ENCODE measurements at places on chromosomes 7 and 10. TPM values are rescaled to one million over a fixed set of nuclear protein-coding genes. Genes with fewer than 3 reads are reported as not detected.
A peak's percentile ranks its signal among the peaks of the same experiment; 100 is the strongest.

The HTR5A gene
- total RNA-seq, result not detected

- H3K4me3 ChIP-seq, result no peak overlapping the region
- H3K36me3 ChIP-seq, result no peaks in the 10 kb centered on the region
- peak overlapping the region; percentile 86 for H3K27ac ChIP-seq
Measured at GRCh38 chr10:119306514-119306951, 99.2 kb downstream of the GRK5 start.

GRCh38 chr7:137597856-137598255 lies 248.9 kb downstream of the DGKI start:
- no peaks in the 10 kb centered on the region for H3K27me3 ChIP-seq
- no peak overlapping the region for H3K27ac ChIP-seq
- no peak for DNase-seq
- no peaks in the 10 kb centered on the region for H3K36me3 ChIP-seq
- H3K4me3 ChIP-seq, result no peak overlapping the region

DNA sequence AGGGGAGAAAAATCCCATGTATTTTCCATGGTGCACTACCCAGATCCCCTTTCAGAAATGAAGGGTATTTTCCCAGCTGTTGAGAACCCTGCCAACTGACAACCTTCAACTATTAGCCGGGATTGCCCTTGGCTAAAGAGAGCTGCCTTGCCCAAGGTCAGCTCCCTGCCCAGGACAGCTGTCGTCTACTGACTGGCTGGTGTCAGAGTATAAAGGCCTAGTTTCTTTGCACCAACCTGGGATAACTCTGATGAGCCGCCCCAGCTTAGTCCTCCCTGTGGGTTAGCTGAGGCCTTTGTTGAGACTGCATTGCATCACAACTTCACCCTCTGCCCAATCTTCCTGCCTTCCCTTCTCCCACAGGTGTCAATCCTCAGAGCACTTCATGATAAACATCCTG lies 147.2 kb upstream of the RHEB start:
- no peaks in the 10 kb centered on the region for H3K36me3 ChIP-seq
- DNase-seq, result no peak
- no peak overlapping the region for H3K27ac ChIP-seq
- H3K27me3 ChIP-seq, result peaks cover 36% of the 10 kb centered on the region
- H3K4me1 ChIP-seq, result no peaks in the 10 kb centered on the region

DNA sequence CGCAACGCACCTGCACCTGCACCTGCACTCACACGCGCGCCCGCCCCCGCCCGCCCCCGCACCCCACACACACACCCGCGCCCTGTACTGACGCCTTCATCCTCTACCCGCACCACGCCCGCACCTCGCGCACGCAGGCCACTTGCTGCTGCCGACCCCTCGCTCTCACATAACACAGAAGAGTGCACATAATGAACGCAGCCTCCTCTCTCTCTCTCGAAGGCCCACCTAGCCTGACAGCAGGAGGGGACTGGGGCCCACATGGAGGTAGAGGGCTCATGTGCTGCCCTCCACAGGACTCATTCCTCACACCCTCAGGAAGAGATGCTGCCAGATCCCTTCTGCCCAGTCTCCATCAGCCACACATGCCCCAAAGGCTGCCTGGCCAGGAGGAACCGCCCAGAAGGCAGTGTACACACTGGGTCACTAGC lies 432 bp upstream of the CAMK2B start:
- no peaks in the 10 kb centered on the region for H3K4me1 ChIP-seq
- H3K27ac ChIP-seq, result no peak overlapping the region
- no peak overlapping the region for H3K4me3 ChIP-seq
- no peak for DNase-seq

- H3K36me3 ChIP-seq, result no peaks in the 10 kb centered on the region
- no peak overlapping the region for H3K27ac ChIP-seq
- no peaks in the 10 kb centered on the region for H3K4me1 ChIP-seq
- H3K4me3 ChIP-seq, result no peak overlapping the region
- DNase-seq, result peak; percentile 57
Measured at GRCh38 chr10:80382989-80383388, 25.4 kb upstream of the PRXL2A start.
